ENCODE measurements at places on chromosomes 5 and 9.

GRCh38 chr5:138701678-138702077 lies 51.5 kb upstream of the CTNNA1 start:
- no peak for DNase-seq

DNA sequence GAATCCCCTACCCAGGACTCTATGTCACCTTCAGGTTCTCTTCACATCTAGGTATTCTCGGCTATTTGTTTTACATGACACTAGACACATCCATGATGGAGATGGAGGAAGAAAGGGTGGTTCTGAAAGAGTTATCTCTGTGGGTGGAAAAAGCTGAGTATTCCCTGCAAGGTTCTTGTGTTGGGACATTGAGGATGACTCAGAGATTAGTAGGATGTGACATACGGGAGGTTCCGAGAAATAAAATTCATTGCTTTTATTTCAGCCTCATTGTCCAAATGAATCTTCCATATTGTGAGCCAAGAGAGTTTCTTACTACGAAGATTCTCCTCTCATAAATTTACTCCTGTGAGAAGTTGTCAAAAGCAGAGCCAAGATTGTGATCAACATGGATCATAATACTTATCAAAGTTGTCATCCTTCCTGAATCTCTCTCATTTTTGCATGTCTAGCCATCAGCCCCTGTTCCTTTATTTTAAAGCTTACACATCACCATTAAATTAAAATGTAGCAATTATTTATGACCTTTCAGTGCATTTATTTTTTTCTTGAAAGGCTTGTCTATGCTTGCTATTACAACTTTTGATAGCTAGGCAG lies 370.0 kb downstream of the PSAT1 start:
- no peak for DNase-seq

DNA sequence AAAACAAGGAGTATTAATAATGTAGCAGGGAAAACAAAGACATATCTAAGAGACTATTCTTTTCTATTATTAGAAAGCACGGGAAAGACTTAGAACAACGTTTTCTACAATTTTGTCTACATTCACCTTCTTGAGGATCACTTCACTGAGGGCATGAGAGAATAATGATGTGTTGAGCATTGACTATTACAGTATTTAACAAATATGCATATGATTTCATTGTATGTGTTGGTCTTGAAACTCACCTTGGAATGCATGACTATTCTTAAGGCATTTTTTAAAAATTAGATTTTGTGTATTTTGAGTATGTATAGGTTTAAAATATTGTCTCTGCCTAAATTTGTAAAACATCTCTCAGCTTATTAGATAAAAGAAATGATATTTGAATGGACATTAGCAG lies 1.2 kb downstream of the FSD1L start:
- no peak for DNase-seq

GRCh38 chr5:45440466-45440865 lies 255.7 kb downstream of the HCN1 start:
- DNase-seq = no peak
